ENCODE measurements at places on chromosomes 4 and X. TPM values are rescaled to one million over a fixed set of nuclear protein-coding genes. Genes with fewer than 3 reads are reported as not detected.
A peak's percentile ranks its signal among the peaks of the same experiment; 100 is the strongest.

Gene VMA21
- total RNA-seq: 45.3 TPM

Gene ADAMTS3
- total RNA-seq: 0.81 TPM

Gene SHROOM3
- total RNA-seq: 22.5 TPM

Gene BEX2
- not detected for total RNA-seq

Gene PHEX
- total RNA-seq: 0.16 TPM

Gene SOWAHD
- 1.6 TPM for total RNA-seq

Gene PGM2
- total RNA-seq: 14.8 TPM

Gene MAGEA12
- not detected for total RNA-seq

Gene PACRGL
- 12.8 TPM for total RNA-seq

DNA sequence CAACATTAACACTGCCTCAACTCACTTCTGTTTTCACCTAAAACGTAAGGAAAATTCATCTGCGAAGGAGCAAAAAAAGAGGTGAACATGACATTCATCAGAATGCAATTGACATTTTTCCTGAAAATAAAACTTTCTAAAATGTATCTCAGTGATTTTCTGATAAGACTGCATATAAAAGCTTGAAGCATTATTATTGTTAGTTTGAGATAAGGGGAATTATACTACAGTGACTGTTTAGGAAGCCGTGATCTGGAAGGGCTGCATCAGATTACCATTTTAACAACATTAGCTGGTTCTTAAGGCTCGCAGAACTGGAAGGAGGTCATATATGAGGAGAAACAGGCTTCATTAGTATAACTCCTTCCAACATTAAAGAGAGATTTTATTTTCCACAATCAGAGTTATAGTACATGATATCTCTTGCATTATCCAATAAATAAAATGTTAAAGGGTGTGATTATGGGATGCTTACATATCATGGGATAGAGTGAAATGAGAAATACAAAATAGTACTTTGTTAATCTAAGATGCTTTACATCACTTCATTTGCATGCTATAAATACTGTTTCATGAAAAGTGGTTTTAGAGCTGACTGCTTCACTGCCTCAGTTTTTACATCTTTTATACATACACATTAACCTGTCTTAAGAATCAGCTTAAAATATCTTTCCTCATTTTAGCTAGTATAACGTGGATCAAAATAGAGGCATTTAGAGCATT is 1820.1 kb upstream of the TENM3 start:
- no peak for DNase-seq
- H3K4me1 ChIP-seq: no peaks in the 10 kb centered on the region
- H3K27me3 ChIP-seq: no peaks in the 10 kb centered on the region
- H3K36me3 ChIP-seq: no peaks in the 10 kb centered on the region
- H3K27ac ChIP-seq: no peak overlapping the region

DNA sequence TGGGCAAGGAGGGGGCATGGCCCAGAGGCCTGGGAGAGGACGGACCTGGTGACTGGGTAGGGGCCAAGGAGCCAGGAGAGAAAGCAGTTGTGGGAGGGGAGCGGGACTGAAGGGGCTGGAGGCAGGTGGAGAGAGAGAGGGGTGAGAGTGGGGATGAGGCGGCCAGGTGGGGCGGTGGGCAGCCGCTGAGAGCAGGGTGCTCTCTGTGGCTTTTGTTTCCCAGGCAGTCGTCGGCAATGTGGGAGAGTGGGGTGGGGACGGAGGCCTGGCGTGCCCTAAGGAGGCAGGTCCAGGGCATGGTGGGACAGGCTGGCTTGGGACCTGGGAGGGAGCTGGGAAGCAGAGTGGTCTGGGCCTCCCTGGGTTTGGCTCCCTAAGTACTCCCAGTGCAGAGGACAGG is 3.2 kb upstream of the ATP2B3 start:
- H3K27me3 ChIP-seq: no peaks in the 10 kb centered on the region
- no peaks in the 10 kb centered on the region for H3K4me1 ChIP-seq
- H3K27ac ChIP-seq: no peak overlapping the region
- H3K4me3 ChIP-seq: no peak overlapping the region
- no peak for DNase-seq

- H3K4me1 ChIP-seq: no peaks in the 10 kb centered on the region
- no peak overlapping the region for H3K4me3 ChIP-seq
- H3K27me3 ChIP-seq: no peaks in the 10 kb centered on the region
- no peak overlapping the region for H3K27ac ChIP-seq
Observed at GRCh38 chrX:112081781-112082652, 559 bp downstream of the TRPC5 start.

DNA sequence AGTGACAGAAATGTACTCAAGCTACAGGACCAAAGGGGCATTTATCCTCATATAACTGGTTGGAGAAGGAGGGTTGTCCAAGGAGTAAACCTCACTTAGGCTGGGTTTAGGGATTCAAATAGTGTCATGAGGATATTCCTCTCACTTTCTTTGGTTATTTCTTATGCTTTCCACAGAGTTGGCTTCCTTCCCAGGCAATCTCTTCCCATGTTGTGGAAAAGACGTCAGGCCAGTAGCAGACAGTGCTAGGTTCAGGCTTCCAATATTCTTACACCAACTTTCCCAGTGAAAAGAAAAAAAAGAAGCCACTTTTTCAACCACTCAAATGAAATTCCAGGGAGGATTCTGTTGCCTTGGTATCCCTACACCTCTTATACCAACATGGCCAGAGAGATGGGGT is 653.0 kb downstream of the C4orf33 start:
- H3K4me1 ChIP-seq: no peaks in the 10 kb centered on the region
- H3K27me3 ChIP-seq: no peaks in the 10 kb centered on the region
- H3K36me3 ChIP-seq: no peaks in the 10 kb centered on the region
- DNase-seq: no peak
- no peak overlapping the region for H3K27ac ChIP-seq

- no peak overlapping the region for H3K4me3 ChIP-seq
- H3K36me3 ChIP-seq: no peaks in the 10 kb centered on the region
- no peaks in the 10 kb centered on the region for H3K27me3 ChIP-seq
- DNase-seq: no peak
- H3K27ac ChIP-seq: no peak overlapping the region
- no peaks in the 10 kb centered on the region for H3K4me1 ChIP-seq
Observed at GRCh38 chr4:132333724-132334047, 815.4 kb upstream of the PCDH10 start.

DNA sequence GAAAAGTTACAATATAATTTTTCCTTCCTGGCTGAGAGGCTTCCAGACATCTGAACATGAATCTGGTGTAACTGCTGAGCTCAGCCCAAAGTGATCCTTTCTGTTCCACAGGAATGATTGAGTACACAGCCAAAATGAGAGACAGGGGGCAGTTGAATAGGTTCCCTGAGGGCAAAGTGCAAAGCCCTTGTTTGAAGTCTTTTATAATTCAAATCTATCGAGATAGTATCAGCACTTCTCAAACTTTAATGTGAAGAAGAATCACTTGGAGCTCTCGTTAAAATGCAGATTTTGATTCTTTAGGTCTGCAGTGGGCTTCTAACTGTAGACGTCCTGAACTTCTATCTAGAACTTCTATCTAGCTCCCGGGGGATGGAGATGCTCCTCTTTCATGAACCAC is 54.4 kb upstream of the BMP2K start:
- no peak overlapping the region for H3K27ac ChIP-seq
- no peak overlapping the region for H3K4me3 ChIP-seq
- H3K4me1 ChIP-seq: no peaks in the 10 kb centered on the region
- H3K36me3 ChIP-seq: no peaks in the 10 kb centered on the region
- H3K27me3 ChIP-seq: no peaks in the 10 kb centered on the region

- H3K27me3 ChIP-seq: no peaks in the 10 kb centered on the region
- no peak overlapping the region for H3K4me3 ChIP-seq
- DNase-seq: no peak
- no peak overlapping the region for H3K27ac ChIP-seq
- H3K4me1 ChIP-seq: no peaks in the 10 kb centered on the region
Observed at GRCh38 chr4:43048570-43048969, 156.1 kb downstream of the GRXCR1 start.

DNA sequence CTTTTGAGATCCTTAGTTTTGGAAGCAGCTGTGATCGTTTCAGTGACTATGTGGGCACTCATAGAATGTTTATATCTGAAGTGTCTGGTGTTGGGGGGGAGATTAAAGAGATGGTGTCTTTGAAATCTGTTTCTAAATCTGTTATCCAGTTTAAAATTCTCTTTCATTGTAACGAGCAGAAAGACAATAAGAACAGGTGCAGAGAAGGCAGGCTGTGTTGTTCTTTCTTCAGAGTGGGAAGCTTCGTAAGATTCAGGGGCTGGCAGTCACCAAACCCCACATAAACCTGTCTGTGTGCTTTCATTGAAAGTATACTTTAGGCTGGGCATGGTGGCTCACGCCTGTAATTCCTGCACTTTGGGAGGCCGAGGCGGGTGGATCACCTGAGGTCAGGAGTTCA is 16.3 kb upstream of the DHRSX start:
- H3K27ac ChIP-seq: no peak overlapping the region
- no peaks in the 10 kb centered on the region for H3K27me3 ChIP-seq
- H3K36me3 ChIP-seq: no peaks in the 10 kb centered on the region

DNA sequence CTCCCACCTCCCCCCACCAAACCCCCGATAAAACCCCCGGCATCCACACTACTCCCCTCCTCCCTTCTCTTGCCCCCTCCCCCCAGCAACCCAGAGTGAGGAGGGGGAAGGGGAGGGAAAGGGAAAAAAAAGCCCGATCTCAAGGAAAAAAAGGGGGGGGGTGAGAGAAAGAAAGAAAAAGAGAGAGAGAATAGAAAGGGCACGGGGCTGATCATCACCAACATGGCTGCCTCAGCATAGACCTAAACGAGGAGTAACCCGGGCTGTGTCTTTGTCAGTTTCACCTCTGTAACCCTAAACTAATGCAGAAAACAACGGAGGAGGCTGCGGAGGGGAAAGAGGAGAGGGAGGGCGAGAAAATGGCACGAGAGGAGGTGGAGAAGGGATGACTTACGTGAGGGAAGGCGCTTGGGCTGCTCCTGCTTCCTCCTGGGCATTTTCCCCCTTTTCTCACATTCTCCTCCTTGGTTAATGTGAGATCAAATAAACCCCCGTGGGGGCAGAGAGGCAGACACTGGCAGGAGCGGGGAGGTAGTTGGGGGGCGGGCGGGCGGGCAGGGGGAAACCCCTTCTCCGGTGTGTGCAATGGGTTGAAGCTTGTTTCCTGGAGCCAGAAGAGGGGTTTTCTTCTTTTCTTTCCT is 532 bp downstream of the ZNF827 start:
- H3K36me3 ChIP-seq: peaks cover 3% of the 10 kb centered on the region
- peaks cover 51% of the 10 kb centered on the region for H3K4me1 ChIP-seq
- H3K4me3 ChIP-seq: peak overlapping the region; percentile 60
- H3K27me3 ChIP-seq: no peaks in the 10 kb centered on the region

- no peaks in the 10 kb centered on the region for H3K36me3 ChIP-seq
- no peak overlapping the region for H3K4me3 ChIP-seq
- H3K27ac ChIP-seq: no peak overlapping the region
- H3K27me3 ChIP-seq: no peaks in the 10 kb centered on the region
- DNase-seq: no peak
Observed at GRCh38 chr4:123674762-123675465, 278.3 kb downstream of the SPRY1 start.

GRCh38 chrX:150873616-150874015 is 24.9 kb downstream of the CD99L2 start:
- no peak overlapping the region for H3K4me3 ChIP-seq
- no peaks in the 10 kb centered on the region for H3K36me3 ChIP-seq
- H3K27me3 ChIP-seq: no peaks in the 10 kb centered on the region
- no peak for DNase-seq
- no peaks in the 10 kb centered on the region for H3K4me1 ChIP-seq
- no peak overlapping the region for H3K27ac ChIP-seq

DNA sequence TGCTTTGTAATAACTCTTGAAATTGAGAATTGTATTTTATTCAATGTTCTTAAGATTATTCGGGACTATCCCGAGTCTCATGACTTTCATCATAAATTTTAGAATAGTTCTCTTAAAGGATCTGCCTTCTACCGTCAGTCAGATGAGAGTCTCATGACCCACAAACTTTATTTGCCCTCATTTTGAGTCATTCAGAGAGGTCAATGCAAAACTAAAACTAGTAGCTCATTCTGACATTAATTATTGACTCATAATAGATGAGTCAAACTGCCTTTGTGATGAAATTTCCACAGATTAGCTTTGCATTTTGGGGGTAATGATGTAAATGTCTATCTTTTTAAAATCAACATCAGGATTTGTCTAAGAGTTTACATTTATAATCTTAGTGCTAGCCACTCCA is 1527.3 kb downstream of the TECRL start:
- DNase-seq: no peak
- H3K27me3 ChIP-seq: no peaks in the 10 kb centered on the region
- no peaks in the 10 kb centered on the region for H3K4me1 ChIP-seq
- H3K4me3 ChIP-seq: no peak overlapping the region

GRCh38 chr4:113822555-113823290 is 61.2 kb upstream of the CAMK2D start:
- H3K4me1 ChIP-seq: no peaks in the 10 kb centered on the region
- no peaks in the 10 kb centered on the region for H3K27me3 ChIP-seq
- no peak for DNase-seq
- H3K4me3 ChIP-seq: no peak overlapping the region

DNA sequence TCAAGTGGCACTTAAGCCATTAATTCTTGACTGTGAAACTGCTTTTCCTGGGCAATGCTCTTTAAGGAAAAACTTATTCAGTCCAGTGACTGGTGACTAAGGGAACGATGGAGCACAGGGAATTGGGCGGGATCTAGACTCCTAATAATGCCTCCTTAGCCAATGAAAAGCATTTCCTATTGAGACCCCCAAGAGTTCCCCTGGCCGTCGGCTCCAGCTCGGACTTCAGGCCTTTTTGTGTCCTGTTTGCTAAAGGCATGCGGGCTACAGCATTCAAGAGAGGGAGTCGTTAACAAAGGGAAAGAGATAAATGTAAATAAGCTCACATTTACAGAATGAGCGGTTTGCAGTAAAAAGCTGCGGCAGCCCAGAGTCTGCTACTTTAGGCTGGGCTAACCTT is at the start of gene LPAR4:
Gene LPAR4, plus strand, starts transcription at position 232 of the 400 bp plus-strand sequence. CDS start 7,150 bp downstream, outside the sequence.
- no peaks in the 10 kb centered on the region for H3K36me3 ChIP-seq
- no peaks in the 10 kb centered on the region for H3K27me3 ChIP-seq
- peak; percentile 16 for DNase-seq
- H3K27ac ChIP-seq: no peak within 1 kb of the TSS
- no peaks in the 10 kb centered on the region for H3K4me1 ChIP-seq

- DNase-seq: peak; percentile 55
- H3K27me3 ChIP-seq: no peaks in the 10 kb centered on the region
- H3K36me3 ChIP-seq: no peaks in the 10 kb centered on the region
- no peak overlapping the region for H3K4me3 ChIP-seq
- H3K4me1 ChIP-seq: peaks cover 37% of the 10 kb centered on the region
Observed at GRCh38 chr4:173182403-173182802, 13.8 kb downstream of the GALNT7 start.

- no peak for DNase-seq
- no peaks in the 10 kb centered on the region for H3K27me3 ChIP-seq
- H3K36me3 ChIP-seq: peaks cover 4% of the 10 kb centered on the region
- H3K4me1 ChIP-seq: peaks cover 4% of the 10 kb centered on the region
Observed at GRCh38 chr4:75666299-75666698, 6.9 kb downstream of the G3BP2 start.

GRCh38 chrX:103584596-103584995 is 719 bp upstream of the TCEAL4 start:
- H3K27me3 ChIP-seq: no peaks in the 10 kb centered on the region
- DNase-seq: no peak
- H3K4me1 ChIP-seq: peaks cover 3% of the 10 kb centered on the region
- no peak overlapping the region for H3K27ac ChIP-seq

Measured in SJSA1 (cell line).